ENCODE measurements at places on chromosomes 16 and 17. TPM values are rescaled to one million over a fixed set of nuclear protein-coding genes. Genes with fewer than 3 reads are reported as not detected.

The RPL13 gene
- total RNA-seq: 3,914 TPM

The MYH2 gene
- 0.28 TPM for total RNA-seq

The FBXL16 gene
- not detected for total RNA-seq

The HS3ST6 gene
- total RNA-seq: not detected

- no peaks in the 10 kb centered on the region for H3K27me3 ChIP-seq
- H3K36me3 ChIP-seq: no peaks in the 10 kb centered on the region
- no peak overlapping the region for H3K27ac ChIP-seq
- no peak overlapping the region for H3K4me3 ChIP-seq
Measured at GRCh38 chr17:5800646-5801045, 216.3 kb upstream of the NLRP1 start.

- no peak overlapping the region for H3K4me3 ChIP-seq
- no peak for DNase-seq
- H3K4me1 ChIP-seq: peaks cover 40% of the 10 kb centered on the region
- no peak overlapping the region for H3K27ac ChIP-seq
- no peaks in the 10 kb centered on the region for H3K27me3 ChIP-seq
Measured at GRCh38 chr16:56614549-56614991, 6.2 kb downstream of the MT2A start.

DNA sequence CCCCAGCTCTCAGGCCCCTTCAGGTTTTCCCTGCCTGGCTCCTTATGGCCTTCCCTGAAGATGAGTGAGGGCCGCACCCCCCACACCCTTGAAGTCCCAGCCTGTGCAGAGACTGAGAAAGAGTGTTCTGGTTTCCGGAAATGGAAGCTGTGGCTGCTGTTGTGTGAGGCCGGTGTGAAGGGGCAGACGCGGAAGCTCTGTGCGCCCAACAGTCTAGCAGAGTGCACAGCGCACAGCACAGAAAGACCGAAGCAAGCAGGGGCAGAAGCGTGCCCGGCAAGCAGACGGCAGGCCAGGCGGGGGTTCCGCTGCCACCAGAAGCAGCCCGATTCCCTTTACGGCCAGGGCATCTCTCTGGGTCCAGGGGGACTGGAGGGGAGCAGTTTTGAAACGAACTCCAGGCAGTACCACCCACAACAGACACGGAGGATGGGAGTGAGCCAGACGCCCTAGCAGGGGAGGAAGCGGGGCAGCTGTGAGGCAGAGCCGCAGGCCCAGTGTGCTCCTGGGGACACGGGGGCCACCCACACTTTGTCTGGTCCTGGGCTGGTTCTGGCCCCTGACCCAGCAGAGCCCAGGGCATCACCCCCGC lies 16.7 kb downstream of the TPSG1 start:
- H3K27ac ChIP-seq: no peak overlapping the region
- DNase-seq: no peak
- H3K4me3 ChIP-seq: no peak overlapping the region

GRCh38 chr17:82977606-82978005 lies 101.8 kb upstream of the METRNL start:
- no peaks in the 10 kb centered on the region for H3K4me1 ChIP-seq
- H3K27ac ChIP-seq: no peak overlapping the region
- no peaks in the 10 kb centered on the region for H3K27me3 ChIP-seq
- no peak for DNase-seq
- no peak overlapping the region for H3K4me3 ChIP-seq

Measured in thoracic aorta (tissue), 2 donors.